ENCODE measurements at places on chromosomes 12 and 14.

- H3K4me1 ChIP-seq: no peaks in the 10 kb centered on the region
- no peaks in the 10 kb centered on the region for H3K27me3 ChIP-seq
- H3K4me3 ChIP-seq: no peak overlapping the region
- no peak overlapping the region for H3K27ac ChIP-seq
- no peak for DNase-seq
Observed at GRCh38 chr14:61493239-61493638, 171.9 kb downstream of the PRKCH start.

DNA sequence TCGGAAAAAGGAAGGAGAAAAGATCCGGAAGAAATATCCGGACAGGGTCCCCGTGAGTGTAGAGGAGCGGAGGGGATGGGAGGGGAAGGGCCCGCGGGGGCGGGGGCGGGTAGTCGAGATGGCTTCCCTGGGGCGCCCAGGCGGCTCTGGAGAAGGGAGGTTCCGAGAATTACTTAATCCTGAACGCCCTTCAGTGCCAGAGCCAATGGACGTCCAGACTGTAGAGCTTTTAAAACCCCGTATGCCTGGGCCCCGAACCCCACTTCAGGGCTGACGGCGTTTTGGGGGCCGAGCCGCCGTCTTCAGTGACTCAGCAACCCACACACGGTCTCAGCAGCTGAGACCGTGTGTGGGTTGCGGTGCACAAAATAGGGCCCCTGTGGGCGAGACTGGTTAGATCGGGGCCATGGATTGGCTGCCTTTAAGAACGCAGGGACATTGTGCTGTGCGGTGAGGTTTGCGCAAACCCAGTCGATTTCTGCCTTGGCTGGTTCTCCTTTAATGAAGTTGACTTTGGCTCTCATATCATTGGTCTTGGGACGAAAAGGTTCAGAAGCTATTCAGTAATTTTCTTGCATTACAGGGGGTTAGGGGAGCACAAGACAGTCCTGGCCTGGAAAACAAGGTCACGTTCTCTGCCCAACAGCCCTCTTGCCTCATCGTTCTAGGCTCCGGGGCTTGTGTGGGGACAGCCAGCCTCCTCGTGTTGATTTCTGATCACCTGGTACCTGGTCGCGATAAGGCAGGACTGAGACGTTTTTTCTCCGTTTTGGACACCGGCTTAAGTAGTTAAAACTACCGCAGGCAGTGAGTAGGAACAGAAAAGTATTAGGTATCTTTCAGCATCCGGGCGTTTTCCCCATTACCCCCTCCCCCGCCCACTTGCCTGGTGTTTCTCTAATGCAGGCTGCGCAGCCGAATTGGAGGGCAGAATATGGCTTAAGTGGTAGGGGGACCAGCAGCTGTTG, 775 bp downstream of the GABARAPL1 start:
- no peaks in the 10 kb centered on the region for H3K36me3 ChIP-seq
- H3K4me1 ChIP-seq: peaks cover 7% of the 10 kb centered on the region
- H3K4me3 ChIP-seq: peak overlapping the region; percentile 97
- H3K27me3 ChIP-seq: peaks cover 4% of the 10 kb centered on the region

GRCh38 chr14:33916663-33917565, 34.0 kb downstream of the EGLN3 start:
- no peaks in the 10 kb centered on the region for H3K27me3 ChIP-seq
- no peak overlapping the region for H3K4me3 ChIP-seq
- DNase-seq: no peak
- H3K36me3 ChIP-seq: no peaks in the 10 kb centered on the region
- no peak overlapping the region for H3K27ac ChIP-seq

- peaks cover 6% of the 10 kb centered on the region for H3K4me1 ChIP-seq
- no peak overlapping the region for H3K27ac ChIP-seq
- peak overlapping the region; percentile 91 for H3K4me3 ChIP-seq
- no peaks in the 10 kb centered on the region for H3K27me3 ChIP-seq
Observed at GRCh38 chr14:75295491-75296345, 17.1 kb downstream of the FOS start.

GRCh38 chr14:98433436-98433835, 838.6 kb downstream of the BCL11B start:
- no peak for DNase-seq
- no peaks in the 10 kb centered on the region for H3K4me1 ChIP-seq
- no peak overlapping the region for H3K4me3 ChIP-seq
- H3K27ac ChIP-seq: no peak overlapping the region
- no peaks in the 10 kb centered on the region for H3K27me3 ChIP-seq

DNA sequence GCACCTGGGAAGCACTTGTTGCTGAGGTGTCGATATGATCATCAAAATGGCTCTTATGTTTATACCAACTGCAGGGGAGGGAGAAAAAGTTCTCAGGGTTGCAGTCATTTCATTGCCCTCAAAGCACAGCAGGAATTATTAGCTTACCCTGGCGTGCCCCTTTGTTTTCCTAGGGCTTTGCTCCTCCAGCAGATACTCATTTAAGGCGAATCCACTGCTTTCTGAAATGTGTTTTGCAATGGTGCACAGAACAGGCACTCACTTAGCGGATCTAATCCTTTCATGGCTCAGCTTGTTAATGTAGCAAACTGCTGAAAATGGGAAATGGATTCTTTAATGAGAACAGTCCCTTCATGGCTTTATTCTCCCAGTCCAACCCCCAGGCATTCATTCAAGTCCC, 76.7 kb downstream of the NKX2-1 start:
- H3K27ac ChIP-seq: no peak overlapping the region
- peaks cover 32% of the 10 kb centered on the region for H3K4me1 ChIP-seq
- peaks cover 4% of the 10 kb centered on the region for H3K27me3 ChIP-seq
- no peak overlapping the region for H3K4me3 ChIP-seq

DNA sequence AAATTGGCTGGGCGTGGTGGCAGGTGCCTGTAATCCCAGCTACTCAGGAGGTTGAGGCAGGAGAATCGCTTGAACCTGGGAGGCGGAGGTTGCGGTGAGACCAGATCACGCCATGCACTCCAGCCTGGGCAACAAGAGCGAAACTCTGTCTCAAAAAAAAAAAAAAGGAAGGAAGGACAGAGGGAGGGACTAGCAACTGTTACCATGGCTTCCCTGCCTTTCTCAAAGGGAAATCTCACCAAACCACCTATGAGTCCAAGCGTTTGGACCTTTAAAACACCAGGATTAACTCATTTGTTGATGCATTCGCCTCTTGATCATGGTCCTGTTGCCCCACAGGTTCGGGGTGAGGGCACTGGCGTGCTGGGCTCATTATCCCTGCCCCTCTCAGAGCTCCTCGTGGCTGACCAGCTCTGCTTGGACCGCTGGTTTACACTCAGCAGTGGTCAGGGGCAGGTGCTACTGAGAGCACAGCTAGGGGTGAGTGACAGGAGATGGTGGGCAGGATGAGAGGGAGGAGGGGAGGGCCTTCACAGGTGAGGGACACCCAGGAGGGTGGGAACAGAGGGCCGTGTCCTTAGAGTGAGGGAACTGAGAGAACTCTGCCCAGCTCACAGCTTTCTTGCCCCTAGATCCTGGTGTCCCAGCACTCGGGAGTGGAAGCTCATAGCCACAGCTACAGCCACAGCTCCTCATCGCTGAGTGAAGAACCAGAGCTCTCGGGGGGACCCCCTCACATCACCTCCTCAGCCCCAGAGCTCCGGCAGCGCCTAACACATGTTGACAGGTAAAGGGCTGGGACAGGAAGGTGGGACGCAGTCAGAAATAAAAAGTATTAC, 10.2 kb upstream of the MYL6B start:
- no peak for DNase-seq
- no peak overlapping the region for H3K4me3 ChIP-seq
- no peak overlapping the region for H3K27ac ChIP-seq
- peaks cover 4% of the 10 kb centered on the region for H3K27me3 ChIP-seq
- H3K36me3 ChIP-seq: peaks cover 16% of the 10 kb centered on the region

DNA sequence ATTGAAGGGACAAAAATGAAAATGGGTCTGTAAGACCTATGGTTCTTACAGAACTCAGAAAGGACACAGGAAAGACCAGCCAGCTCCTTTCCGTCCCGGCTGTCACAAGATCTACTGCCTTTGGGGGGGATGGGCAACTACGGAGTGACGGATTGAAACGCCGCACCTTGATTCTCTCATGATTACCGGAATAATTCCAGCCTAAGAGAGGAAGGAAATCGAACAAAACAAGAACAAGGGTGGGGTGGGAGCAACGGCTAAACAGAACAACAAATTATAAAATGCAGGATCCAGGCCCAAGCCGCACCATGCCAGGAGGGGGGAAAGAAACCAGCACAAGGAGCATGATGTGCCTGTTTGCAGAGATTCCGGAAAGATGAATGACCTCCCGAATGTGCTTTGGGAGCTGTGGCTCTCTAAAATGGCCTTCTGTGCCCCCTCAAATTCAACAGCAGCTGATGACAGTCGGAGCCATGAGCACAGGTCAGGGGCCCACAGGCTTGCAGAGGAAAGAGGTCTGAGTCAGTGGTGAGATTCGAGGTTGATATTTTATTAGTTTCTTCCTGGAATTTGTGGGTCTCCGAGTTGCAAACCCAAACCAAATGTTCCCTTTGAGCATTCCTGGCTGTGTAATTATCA, 72.1 kb downstream of the SPRING1 start:
- peaks cover 10% of the 10 kb centered on the region for H3K27me3 ChIP-seq
- no peaks in the 10 kb centered on the region for H3K36me3 ChIP-seq
- no peak overlapping the region for H3K4me3 ChIP-seq
- peaks cover 30% of the 10 kb centered on the region for H3K4me1 ChIP-seq

DNA sequence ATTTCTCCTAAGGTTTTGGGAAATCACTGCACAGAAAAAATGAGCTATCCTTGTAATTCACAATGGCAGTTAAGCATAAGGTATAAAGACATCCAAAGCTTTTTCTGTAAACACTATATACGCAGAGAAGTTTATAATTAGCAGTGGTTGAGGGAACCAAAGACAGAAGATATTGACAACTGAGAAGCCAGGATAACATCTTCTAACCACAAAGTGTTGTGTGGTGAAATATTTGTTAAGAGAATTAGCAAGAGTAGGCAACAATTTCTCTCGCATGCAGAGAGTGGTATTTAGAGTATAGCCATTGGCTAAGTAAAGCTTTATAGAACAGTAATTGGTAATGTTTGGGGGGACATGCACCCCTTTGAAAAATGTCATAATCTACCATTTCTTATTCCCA, 123.7 kb upstream of the USP15 start:
- H3K4me3 ChIP-seq: no peak overlapping the region
- DNase-seq: no peak
- no peaks in the 10 kb centered on the region for H3K27me3 ChIP-seq

All from glutamatergic neuron (in vitro differentiated cells).